Natural killer cell treated with Interleukin-12 subunit alpha and Interleukin-12 subunit beta and Interleukin-15 and Interleukin-18, amount 100 ng/mL, for 72 hours (primary cell): ENCODE measurements at places on chromosomes 12 and 14. TPM values are rescaled to one million over a fixed set of nuclear protein-coding genes. Genes with fewer than 3 reads are reported as not detected.

RTRAF gene
- total RNA-seq, result 160 TPM

ASIC1 gene
- not detected for total RNA-seq

TMEM106C gene
- total RNA-seq, result 75.6 TPM

SLC10A1 gene
- total RNA-seq, result not detected

DNA sequence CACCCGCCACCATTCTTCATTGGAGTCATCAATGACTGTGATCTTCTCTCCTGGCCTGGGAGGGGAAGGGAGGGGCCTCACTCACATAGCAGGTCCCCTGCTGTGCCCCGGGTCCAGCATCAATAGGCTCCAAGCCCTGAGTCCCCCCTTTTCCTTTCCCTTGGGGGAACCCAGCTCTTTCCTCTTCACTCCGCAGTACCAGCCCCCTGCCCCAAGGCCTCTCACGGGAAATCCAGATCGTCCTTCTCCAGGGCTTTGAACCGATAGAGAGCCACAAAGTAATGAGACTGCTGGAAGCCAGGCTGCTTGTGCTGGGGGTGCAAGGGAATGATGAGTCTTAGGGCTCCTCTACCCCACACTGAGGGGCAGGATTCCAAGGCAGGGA lies 6.7 kb downstream of the STAC3 start:
- DNase-seq, result no peak

- DNase-seq, result no peak
These were observed 77.8 kb downstream of the HSD17B6 start for GRCh38 chr12:56840922-56841321.
